Type B pancreatic cell (in vitro differentiated cells): ENCODE measurements at places on chromosomes 3 and 15.
A peak's percentile ranks its signal among the peaks of the same experiment; 100 is the strongest.

DNA sequence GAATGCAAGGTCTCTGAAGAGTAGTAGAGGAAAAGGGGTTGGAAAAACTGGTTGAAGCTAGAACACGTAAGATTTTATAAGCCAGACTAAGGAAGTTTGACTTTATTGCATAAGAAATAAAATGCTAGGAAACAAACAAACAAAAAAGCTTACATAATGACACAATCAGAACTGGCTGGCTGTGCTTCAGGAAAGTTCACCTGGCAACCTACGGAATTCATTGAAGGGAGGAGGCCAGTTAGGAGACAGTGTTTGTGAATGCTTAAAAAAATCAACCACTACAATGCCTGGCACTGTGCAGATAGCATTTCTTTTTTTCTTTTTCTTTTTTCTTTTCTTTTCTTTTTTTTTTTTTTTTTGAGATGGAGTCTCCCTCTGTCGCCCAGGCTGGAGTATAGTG, 1.9 kb upstream of the ICE2 start:
- peaks cover 6% of the 10 kb centered on the region for H3K36me3 ChIP-seq
- H3K27ac ChIP-seq: peak overlapping the region; percentile 40
- H3K4me3 ChIP-seq: no peak overlapping the region
- H3K27me3 ChIP-seq: no peaks in the 10 kb centered on the region

- no peaks in the 10 kb centered on the region for H3K36me3 ChIP-seq
- peaks cover 28% of the 10 kb centered on the region for H3K27me3 ChIP-seq
- no peak overlapping the region for H3K27ac ChIP-seq
- peaks cover 1% of the 10 kb centered on the region for H3K4me1 ChIP-seq
- peak; percentile 7 for DNase-seq
- no peak overlapping the region for H3K4me3 ChIP-seq
Observed at GRCh38 chr15:43243020-43243645, 22.3 kb upstream of the EPB42 start.

- no peak overlapping the region for H3K4me3 ChIP-seq
- H3K36me3 ChIP-seq: peaks cover 14% of the 10 kb centered on the region
- no peaks in the 10 kb centered on the region for H3K4me1 ChIP-seq
- no peaks in the 10 kb centered on the region for H3K27me3 ChIP-seq
- DNase-seq: no peak
Observed at GRCh38 chr15:48761393-48762158, 49.3 kb downstream of the CEP152 start.

DNA sequence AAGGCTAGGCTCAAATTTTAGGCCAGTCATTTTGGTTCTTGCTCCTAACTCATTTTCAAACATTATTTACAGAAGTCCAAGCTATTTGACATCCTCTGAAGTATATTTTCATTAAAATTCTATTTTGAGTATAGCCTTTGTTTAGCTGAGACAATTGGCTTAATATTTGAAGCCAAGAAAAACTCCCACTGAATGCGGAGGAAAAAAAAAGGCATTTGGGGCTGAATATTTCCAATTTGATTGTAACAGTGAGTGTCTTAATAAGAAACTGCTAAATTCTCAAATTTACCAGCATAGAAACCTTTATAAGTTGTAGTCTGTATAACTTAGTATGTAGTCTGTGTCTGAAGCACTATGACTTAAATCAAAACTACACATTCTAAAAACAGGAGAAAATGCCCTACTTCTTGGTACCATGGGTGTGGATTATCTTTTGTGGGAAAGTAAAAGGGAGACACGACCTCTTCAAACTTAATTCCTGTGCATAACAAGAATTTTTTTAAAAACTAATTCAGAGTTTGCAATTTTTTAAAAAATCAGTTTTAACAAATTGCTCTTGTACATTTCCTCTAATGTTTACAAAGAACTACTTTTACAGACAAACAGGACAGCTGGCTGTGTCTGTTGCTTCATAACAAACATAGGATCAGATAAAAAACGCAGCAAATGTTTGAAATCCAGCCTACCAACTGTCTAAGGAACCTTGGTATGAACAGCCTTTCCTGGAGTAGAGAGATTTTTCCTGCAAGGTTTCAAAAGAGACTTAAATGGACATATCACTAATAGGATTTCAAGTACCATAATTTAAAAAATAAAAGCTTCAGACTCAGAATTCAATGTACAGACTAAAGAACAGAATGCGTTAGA, 52.7 kb upstream of the LMOD3 start:
- no peak overlapping the region for H3K27ac ChIP-seq
- H3K4me1 ChIP-seq: peaks cover 27% of the 10 kb centered on the region
- H3K4me3 ChIP-seq: no peak overlapping the region
- no peaks in the 10 kb centered on the region for H3K27me3 ChIP-seq
- no peak for DNase-seq

DNA sequence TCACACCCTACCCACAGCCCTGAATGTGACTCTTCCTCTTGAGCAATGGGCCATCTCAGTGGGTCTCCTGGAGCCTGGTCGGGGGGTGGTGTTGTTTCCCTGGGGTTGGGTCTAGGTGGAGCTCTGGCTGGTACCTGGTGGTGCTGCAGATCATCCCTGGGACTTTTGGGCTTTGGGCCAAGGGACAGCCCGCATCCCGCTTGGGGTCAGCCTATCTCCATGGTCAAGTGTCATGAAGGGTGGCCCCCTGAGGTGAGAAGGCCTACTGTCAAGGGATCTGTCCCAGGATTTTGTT, 202.0 kb downstream of the UBE3A start:
- no peaks in the 10 kb centered on the region for H3K4me1 ChIP-seq
- H3K27me3 ChIP-seq: no peaks in the 10 kb centered on the region
- DNase-seq: no peak
- H3K27ac ChIP-seq: no peak overlapping the region

DNA sequence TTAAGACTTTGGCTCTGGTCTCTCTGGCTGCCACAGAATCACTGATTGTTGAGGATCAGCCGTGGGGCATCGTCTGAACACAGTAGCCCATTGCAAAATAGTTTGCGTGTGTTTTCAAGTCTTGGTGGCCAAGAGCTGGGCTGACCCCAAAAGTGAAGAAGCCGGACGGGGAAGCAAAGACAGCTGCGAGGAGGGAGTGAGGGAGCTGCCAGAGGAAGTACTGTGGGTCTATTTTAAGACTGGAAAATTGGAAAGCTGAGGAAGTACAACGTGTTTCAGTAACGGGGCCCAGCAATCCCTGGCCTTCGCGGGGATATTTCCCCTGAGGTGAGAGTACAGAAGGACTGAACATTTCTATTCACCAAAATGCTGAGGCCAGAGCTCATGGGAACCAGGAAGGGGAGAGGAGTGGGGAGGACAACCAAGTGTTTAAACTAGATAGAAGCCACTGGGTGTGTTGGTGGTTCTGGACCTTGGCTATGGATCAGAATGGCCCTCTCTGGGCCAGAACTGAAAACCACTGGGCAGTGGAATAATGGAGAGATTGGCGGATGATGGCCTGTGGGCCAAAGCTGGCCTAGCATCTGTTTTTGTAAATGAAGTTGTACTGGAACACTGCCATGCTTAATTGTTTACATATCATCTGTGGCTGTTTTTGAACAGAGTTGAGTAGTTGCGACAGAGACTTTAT, 34.1 kb upstream of the LIMD1 start:
- no peaks in the 10 kb centered on the region for H3K4me1 ChIP-seq
- DNase-seq: no peak
- H3K27ac ChIP-seq: no peak overlapping the region
- no peak overlapping the region for H3K4me3 ChIP-seq
- no peaks in the 10 kb centered on the region for H3K36me3 ChIP-seq

GRCh38 chr3:107598926-107599771, 76.4 kb downstream of the BBX start:
- peaks cover 15% of the 10 kb centered on the region for H3K36me3 ChIP-seq
- no peaks in the 10 kb centered on the region for H3K27me3 ChIP-seq
- H3K4me1 ChIP-seq: peaks cover 37% of the 10 kb centered on the region
- H3K4me3 ChIP-seq: peak overlapping the region; percentile 79
- H3K27ac ChIP-seq: peak overlapping the region; percentile 80

- H3K4me3 ChIP-seq: no peak overlapping the region
- peaks cover 7% of the 10 kb centered on the region for H3K27me3 ChIP-seq
- H3K36me3 ChIP-seq: peaks cover 7% of the 10 kb centered on the region
Observed at GRCh38 chr15:67768313-67768977, 56.9 kb upstream of the SKOR1 start.

DNA sequence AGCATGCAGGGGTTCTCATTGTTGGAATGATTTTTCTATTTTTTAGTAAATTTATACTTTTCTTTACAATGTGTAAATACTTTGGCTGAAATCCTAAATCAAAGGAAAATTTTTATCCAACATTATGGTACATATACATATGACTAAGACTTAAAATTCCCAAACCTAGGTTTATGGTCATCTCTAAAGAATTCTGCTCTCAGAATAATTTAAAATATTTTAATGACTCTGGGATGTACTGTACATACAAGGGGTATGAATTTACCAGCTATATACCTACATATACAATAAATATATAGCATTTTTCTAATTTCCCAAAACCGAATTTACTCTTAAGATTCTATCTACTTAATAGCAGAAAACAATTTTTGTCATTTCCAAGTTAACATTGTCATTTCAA, 137.9 kb upstream of the POU1F1 start:
- DNase-seq: no peak
- H3K27me3 ChIP-seq: no peaks in the 10 kb centered on the region
- no peak overlapping the region for H3K4me3 ChIP-seq
- H3K36me3 ChIP-seq: no peaks in the 10 kb centered on the region
- no peak overlapping the region for H3K27ac ChIP-seq

GRCh38 chr3:43691120-43691995, 620 bp downstream of the ABHD5 start:
- H3K27ac ChIP-seq: peak overlapping the region; percentile 97
- DNase-seq: peak; percentile 74
- no peaks in the 10 kb centered on the region for H3K36me3 ChIP-seq
- peaks cover 23% of the 10 kb centered on the region for H3K4me1 ChIP-seq

GRCh38 chr3:53218131-53218530, 37.7 kb downstream of the TKT start:
- no peak overlapping the region for H3K27ac ChIP-seq
- no peak for DNase-seq
- no peak overlapping the region for H3K4me3 ChIP-seq
- peaks cover 4% of the 10 kb centered on the region for H3K36me3 ChIP-seq
- H3K27me3 ChIP-seq: peaks cover 11% of the 10 kb centered on the region

DNA sequence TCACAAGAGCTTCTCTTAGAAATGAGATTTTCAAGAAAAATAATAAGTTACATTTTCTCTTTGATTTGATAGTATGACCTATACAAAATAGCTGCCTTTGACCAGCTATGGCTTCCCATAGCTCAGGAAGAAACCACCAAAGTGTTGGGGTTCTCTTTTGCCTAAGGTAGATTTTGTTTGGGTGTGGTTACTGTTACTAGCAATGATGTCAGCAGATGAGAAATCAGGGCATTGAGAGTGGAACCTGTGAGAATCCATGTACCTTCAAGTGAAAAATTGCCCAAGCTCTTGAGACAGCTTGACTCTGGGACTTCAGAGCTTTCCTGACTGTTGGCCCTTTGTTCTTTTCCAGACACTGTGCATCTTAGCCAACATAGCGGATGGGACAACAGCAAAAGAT, 45.6 kb downstream of the NME9 start:
- H3K27me3 ChIP-seq: no peaks in the 10 kb centered on the region
- no peak overlapping the region for H3K4me3 ChIP-seq
- DNase-seq: no peak
- H3K27ac ChIP-seq: no peak overlapping the region
- H3K4me1 ChIP-seq: peaks cover 10% of the 10 kb centered on the region
- peaks cover 17% of the 10 kb centered on the region for H3K36me3 ChIP-seq

DNA sequence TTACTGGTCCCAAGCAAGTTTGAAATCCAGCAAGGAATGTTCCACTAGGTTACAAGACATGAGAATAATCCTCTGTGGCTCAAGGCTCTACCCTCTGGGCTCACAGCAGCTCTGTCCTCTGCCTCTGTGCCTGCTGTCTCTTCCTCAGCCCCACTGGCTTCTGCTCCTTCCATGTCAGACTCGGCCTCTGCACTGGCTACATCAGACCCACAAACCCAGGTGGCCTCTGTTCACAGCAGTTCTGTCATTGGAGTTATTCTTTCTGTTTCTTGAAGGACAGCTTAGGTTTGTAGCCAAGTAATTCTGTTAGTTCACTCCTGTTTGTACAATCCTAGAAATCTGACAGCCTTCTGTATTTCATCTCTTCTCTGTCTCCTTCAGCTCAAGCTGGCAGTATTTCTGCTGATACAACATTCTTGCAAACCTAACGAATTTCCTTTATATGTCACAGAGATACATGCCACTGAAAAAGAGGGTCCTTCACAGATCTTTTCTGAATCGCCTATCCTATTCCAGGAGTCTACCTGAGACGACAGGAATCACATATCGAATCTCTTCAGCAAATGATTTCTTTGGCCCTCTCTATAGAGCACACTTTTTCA, 227.8 kb upstream of the PLSCR5 start:
- H3K27me3 ChIP-seq: no peaks in the 10 kb centered on the region
- no peak overlapping the region for H3K4me3 ChIP-seq
- H3K36me3 ChIP-seq: no peaks in the 10 kb centered on the region

DNA sequence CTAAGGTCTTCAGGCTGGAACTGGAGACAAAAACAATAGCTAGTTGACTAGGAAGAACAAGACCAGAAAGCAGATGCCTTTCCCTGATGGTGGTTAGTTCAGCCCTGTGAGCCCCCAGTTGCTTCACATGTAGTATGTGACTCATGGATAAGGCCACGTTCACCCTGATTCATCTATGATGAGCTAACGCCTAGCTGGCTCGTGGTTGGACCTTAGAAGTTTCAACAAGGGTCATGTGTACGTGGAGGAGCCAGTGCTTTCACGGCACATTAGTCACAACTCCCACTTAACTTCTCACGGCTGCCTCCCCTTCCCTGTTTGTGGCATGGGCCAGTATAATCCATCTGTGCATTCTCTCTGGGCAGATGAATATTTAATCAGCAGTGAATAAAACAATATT, 20.6 kb downstream of the COL8A1 start:
- H3K27me3 ChIP-seq: peaks cover 5% of the 10 kb centered on the region
- H3K4me3 ChIP-seq: no peak overlapping the region

GRCh38 chr15:40263024-40263754, 19.7 kb downstream of the ANKRD63 start:
- DNase-seq: no peak
- no peak overlapping the region for H3K27ac ChIP-seq
- H3K4me1 ChIP-seq: peaks cover 18% of the 10 kb centered on the region
- no peak overlapping the region for H3K4me3 ChIP-seq
- H3K36me3 ChIP-seq: peaks cover 3% of the 10 kb centered on the region

DNA sequence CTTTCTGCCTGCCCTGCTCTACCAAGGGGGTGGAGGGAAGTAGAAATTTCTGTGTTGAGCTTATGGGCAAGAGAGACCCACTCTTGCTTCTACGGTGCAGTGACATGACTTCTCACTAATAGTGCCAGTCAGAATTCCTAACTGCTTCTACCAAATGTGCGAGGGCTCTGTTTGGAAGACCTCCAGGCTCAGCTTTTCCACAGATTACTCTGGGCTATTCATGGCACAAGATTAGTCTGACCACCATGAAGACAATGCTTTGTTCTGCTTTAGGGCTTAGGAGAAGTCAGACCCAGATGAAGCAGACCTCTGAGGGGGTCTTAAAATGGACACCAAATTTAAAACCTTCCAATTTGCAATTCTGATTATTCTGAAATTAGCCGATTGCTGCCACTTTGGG, 195.9 kb upstream of the TBC1D5 start:
- no peak overlapping the region for H3K27ac ChIP-seq
- H3K4me1 ChIP-seq: no peaks in the 10 kb centered on the region
- no peaks in the 10 kb centered on the region for H3K27me3 ChIP-seq
- no peaks in the 10 kb centered on the region for H3K36me3 ChIP-seq
- DNase-seq: no peak
- no peak overlapping the region for H3K4me3 ChIP-seq

GRCh38 chr15:66803182-66803729, 101.2 kb downstream of the SMAD6 start:
- peaks cover 37% of the 10 kb centered on the region for H3K4me1 ChIP-seq
- peak overlapping the region; percentile 81 for H3K27ac ChIP-seq
- H3K36me3 ChIP-seq: no peaks in the 10 kb centered on the region
- H3K27me3 ChIP-seq: no peaks in the 10 kb centered on the region
- DNase-seq: peak; percentile 88
